Upper lobe of right lung (tissue), 1 donor: ENCODE measurements at places on chromosomes 6 and 20. TPM values are rescaled to one million over a fixed set of nuclear protein-coding genes. Genes with fewer than 3 reads are reported as not detected.

- no peaks in the 10 kb centered on the region for H3K27me3 ChIP-seq
- H3K4me3 ChIP-seq: no peak overlapping the region
- H3K4me1 ChIP-seq: peaks cover 3% of the 10 kb centered on the region
- DNase-seq: no peak
- H3K36me3 ChIP-seq: no peaks in the 10 kb centered on the region
Measured at GRCh38 chr6:138580801-138581200, 81.5 kb upstream of the NHSL1 start.

DNA sequence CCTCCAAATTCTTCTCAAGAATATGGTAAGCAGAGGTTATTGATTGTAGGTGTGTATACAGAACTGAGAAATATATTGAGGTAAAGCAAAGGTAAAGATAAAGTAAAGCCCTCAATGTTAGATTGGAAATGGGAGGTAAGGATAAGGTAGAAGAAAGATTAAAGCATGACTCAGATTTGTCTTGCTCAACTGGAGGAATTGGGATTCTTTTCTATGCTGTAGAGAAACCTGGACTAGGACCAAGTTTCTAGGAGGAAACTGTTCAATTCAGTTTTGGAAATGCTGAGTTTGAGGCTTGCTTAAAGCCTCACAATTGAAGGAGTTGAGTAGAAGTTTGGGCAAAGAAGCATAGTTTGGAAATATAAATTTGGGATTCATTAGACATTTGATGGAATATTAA is 634.0 kb upstream of the PTCHD4 start:
- H3K27ac ChIP-seq: no peak overlapping the region
- H3K27me3 ChIP-seq: no peaks in the 10 kb centered on the region
- H3K36me3 ChIP-seq: no peaks in the 10 kb centered on the region
- H3K4me3 ChIP-seq: no peak overlapping the region
- no peak for DNase-seq
- no peaks in the 10 kb centered on the region for H3K4me1 ChIP-seq

The DEFB124 gene
- total RNA-seq: not detected

The MOXD1 gene
- total RNA-seq: 24.0 TPM

The COL12A1 gene
- 44.3 TPM for total RNA-seq

The PTK6 gene
- 4.9 TPM for total RNA-seq
